ENCODE measurements at places on chromosomes 2 and 18.

DNA sequence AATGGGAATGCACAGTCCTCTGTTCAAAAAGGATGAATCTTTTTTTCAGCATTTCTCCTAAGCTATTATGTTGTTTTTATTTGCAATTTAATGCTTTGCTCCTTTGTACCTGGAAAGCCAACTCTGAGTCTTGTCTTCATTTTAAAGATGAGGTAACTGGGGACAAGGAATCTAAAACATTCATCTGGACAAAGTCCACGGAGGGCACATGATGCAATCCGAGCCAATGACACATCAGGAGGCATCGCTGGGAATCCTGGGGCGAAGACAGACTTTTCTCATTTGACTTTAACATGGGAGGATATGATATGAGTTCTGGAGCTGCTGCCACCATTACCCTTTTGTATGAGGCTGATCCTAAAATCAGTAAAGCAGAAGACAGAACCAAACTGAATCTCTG, 116.5 kb upstream of the REG3G start:
- no peak for DNase-seq

DNA sequence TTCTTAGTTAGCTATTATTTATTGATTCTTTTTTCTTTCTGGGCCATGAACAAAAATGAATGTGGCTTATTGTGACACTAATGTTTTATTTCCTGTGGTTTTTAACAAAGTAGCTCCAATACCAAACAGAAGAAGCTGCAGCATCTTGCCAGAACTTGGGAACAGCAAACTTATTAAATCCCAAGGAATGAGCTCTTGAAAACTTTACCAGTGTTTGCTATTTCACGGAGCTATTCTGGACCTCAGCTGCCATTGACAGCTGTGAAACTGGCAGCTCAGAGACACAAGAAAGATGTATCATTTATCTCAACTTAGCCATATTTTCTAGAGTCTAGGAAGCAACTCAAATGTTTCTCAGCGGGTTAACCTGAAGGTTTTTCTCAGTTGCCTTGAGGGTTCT, 91.0 kb upstream of the NEUROD1 start:
- no peak for DNase-seq

- no peak for DNase-seq
These were observed 18.6 kb downstream of the NPC1 start for GRCh38 chr18:23567671-23568070.

DNA sequence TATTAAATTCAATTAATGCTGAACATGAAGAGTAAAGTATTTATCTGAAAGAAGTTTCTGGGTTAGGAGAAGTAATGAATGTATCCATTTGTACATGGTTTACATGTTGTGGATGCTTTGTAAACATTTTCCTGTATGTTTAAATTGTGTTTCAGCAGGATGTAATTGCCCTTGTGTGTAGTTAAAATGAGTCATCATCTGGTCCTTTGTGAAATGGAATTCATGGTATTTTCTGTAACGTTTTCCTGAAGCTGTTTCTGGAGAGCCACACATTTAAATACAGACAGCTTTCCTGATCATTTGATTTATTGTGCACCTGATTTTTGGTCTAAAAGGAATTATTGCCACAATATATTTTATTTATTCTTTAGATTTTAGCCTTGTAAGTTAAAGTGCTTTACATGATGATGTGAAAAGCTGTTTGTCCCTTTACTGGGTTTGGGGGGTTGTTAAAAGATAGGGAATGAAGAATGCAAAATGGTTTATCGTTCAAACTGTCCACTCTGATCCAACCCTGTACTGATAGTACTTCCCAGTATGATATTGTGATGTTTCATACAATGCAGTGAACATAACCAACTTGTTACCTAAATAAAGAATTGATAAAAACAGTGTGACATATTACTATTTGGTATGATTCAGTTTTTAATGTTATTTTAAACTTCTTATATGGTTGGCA, 41.7 kb upstream of the SLC3A1 start:
- peak; percentile 79 for DNase-seq

GRCh38 chr2:231930593-231931281, 4.5 kb upstream of the NPPC start:
- no peak for DNase-seq

- no peak for DNase-seq
These were observed 23.5 kb downstream of the SLC8A1 start for GRCh38 chr2:40428439-40428838.

GRCh38 chr18:38297910-38298309, 732.3 kb upstream of the CELF4 start:
- no peak for DNase-seq

DNA sequence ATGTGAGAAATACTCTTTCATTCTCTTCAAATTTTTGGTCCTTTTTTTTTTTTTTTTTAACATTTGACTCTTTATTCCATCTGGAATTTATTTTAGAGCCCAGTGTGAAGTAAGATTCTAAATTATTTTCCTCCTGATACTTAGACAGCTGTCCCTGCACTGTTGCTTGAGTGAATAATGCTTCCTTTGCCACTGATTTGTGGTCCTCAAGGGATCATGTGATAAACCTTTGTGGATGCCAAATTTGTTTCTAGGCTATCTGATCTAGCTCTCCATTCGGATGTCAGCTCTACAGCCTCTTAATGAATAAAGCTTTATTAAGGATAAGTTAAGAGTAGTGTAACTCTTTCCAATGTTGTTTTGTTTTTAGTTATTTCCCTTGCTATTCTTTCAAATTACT, 142.3 kb downstream of the SMAD7 start:
- DNase-seq, result no peak

- no peak for DNase-seq
These were observed 13.3 kb downstream of the DSC1 start for GRCh38 chr18:31149351-31149750.

- peak; percentile 93 for DNase-seq
These were observed 53.1 kb downstream of the CWC22 start for GRCh38 chr2:179954026-179954425.

DNA sequence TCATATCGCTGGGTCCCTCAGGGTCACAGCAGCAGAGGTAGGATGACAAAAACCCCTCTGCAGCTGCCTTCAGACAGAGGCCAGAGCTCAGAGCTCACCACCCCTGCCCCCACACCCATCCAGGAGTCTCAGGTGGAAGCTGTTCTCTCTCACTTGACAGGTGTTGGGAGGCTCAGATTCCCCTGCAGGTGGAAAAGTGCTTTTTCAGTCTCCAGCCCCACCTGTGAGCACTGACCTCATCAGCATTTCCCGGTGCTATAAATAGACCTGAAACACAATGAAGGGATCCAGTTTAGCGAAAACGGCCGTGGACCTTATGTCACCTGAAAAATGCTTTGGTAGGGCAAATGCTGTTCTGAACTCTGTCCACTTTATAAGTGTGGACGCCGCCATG, 254.9 kb downstream of the NDUFA10 start:
- peak; percentile 55 for DNase-seq

DNA sequence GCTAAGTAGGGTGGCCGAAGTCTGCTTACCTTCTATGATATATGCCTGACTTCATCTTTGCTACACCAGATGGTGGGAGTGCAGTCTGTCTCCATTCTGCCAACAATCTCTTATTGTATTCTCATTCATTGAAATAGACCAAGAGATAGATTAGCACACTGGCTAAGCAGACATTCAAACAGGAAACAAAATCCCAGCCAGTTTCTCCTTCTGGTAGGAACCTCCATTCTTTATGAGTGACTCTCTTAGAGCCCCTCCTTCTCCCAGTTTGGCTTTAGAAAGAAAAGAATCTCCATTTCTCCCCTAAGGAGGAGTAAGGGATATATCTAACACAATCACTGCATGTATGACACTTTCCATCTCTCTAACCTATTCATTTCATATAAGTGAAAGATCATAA, 118.9 kb upstream of the COL5A2 start:
- DNase-seq, result no peak

- peak; percentile 74 for DNase-seq
These were observed 106.3 kb downstream of the TTN start for GRCh38 chr2:178700922-178701342.

- no peak for DNase-seq
These were observed 195.1 kb downstream of the EXOC6B start for GRCh38 chr2:72630767-72631166.

GRCh38 chr18:62091487-62092120, 95.3 kb downstream of the PIGN start:
- no peak for DNase-seq

DNA sequence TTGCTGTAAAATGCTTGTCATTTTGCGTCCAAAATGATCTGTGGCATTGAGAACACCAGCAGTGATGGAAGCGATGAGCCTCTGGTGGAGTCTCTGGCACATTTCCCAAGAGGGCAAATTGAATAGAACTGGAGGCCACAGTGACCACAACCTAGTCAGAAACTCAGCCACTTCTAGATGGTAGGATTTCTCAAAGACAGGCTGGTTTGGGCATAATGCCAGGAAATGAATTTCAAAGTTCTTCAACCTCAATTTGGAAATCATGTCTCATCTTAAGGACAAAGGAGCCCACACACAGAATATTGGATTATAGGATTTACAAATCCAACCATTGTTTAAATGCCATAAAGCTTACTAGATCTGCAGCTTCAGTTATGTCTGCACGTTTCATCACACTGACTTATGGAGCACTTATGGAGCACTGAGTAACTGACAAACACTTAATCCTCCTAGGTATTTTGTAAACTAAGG, 132.1 kb downstream of the COL6A3 start:
- no peak for DNase-seq

- DNase-seq, result peak; percentile 32
These were observed 80.6 kb downstream of the NRP2 start for GRCh38 chr2:205762881-205763280.

- DNase-seq, result no peak
These were observed 84.7 kb upstream of the LAPTM4A start for GRCh38 chr2:20136149-20136548.

GRCh38 chr2:217113491-217113890, 253.6 kb upstream of the TNP1 start:
- DNase-seq, result no peak

- no peak for DNase-seq
These were observed 65.5 kb downstream of the BCL2L11 start for GRCh38 chr2:111186121-111186715.

DNA sequence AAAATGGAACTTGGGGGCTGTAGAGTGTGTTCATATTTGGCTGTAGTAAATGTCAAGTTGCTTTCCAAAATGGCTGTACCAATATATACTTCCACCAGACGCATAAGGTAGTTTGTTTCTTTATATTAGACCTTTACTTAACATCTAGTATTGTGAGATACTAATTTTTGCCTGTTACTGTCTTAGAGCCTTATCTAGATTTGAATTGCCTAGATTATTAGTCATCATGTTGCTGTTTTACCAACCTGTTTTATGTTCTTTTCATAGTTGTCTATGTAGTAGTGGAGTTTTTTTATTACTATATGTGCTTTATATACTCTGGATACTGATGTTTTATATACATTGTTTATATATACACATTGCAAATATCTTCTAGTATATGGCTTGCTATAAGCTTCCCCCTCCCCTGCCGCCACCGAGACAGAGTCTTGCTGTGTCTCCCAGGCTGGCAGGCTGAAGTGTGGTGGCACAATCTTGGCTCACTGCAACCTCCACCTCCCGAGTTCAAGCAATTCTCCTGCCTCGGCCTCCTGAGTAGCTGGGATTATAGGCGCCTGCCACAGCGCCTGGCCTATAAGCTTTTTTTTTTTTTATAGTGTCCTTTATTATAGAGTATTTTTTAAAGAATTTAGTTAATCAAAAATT, 18.9 kb downstream of the SLC39A10 start:
- DNase-seq, result no peak

Data from DMS53 (cell line).